ENCODE measurements at places on chromosomes 13 and 19.

GRCh38 chr19:49475995-49476880 is 2.2 kb downstream of the FLT3LG start:
- no peak for DNase-seq

DNA sequence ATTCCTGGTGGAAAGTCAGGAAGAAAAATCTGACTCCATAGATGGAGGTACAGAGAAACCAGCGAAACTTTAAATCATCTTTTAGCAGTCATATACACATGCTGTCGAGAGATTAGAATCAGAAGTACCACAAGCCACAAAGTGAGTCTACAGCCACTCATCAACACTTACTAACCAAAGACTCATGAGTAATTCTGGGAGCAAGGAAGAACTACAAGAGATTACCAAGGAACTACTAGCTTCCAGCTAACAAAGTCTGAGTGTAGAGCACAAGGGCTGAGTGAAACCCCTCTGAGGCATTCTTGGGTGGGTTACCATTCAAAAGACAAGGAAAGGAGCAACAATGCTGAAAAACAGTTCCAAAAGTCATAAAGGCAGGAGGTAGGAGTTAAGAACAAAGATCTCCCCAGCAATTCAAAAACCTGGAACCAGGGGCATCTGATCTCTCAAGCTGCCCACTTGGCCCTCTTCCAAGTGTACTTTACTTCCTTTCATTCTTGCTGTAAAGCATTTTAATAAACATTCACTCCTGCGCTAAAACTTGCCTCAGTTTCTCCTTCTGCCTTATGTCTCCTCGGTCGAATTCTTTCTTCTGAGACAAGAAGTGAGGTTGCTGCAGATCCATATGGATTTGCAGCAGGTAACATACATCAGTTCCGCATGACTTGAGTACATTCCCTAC is 13.0 kb downstream of the RBM26 start:
- no peak for DNase-seq

DNA sequence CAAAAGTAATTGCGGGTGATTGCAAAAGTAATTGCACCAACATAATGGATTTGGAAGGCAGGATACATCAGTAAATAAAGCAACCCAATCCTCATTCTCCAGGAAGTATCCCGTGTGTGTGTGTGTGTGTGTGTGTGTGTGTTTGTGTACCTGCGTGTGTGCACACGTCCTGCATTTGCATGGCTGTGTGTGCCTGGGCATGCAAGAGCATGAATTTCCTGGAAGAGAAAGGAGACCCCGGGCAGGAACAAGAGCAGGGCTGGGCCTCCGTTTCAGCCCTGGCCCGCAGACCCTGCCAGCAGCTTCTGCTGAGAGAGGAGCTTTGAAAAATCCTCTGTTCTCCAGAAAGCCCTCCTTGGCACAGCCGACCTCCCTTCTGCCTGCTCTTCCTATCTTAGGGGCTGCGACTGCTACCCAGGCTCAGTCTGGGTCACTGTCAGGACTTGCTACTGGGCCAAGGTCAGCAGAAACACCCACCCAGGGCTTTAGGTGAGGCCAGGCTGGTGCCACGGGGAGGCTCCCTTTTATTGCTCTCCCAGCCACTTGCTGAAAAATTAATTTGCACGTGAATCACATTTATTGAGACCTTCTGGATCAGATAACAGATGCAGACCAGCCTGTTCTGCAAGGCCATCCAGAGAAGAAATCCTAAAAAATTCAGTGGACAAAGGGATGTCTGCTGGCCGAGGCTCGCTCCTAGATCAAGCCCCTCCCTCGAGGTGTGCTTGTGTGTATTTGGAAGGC is 258.3 kb downstream of the ZNF536 start:
- no peak for DNase-seq

- DNase-seq: no peak
Measured at GRCh38 chr19:44517146-44517545, 12.3 kb downstream of the CEACAM20 start.

All from H54 (cell line).